NCI-H2029 (cell line): ENCODE measurements at places on chromosomes 6 and 20.

GRCh38 chr6:85600713-85601313, 7.2 kb upstream of the SNX14 start:
- DNase-seq = no peak

DNA sequence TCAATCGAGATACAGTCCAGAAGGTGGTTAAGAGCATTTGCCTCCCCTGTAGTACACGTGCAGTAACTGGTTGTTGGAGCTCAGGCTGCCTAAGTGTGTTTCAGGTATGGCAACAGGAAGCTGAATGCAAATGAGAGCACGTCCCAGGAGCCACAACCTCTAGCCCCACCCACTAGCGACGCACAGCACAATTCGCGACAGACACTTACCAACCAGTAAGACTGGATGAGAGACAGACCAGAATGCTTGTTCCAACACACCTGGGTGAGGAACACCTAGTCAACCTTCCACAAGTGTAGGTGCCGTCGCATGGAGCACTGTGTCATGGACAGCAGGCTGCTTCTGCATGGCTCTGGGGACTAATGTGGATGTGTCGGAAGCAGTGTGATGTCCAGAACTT, 7.2 kb upstream of the SERPINB1 start:
- DNase-seq = no peak

- no peak for DNase-seq
Measured at GRCh38 chr6:28337121-28337520, 1.2 kb upstream of the ZSCAN31 start.

- DNase-seq = no peak
Measured at GRCh38 chr6:54574671-54575070, 266.4 kb downstream of the TINAG start.

DNA sequence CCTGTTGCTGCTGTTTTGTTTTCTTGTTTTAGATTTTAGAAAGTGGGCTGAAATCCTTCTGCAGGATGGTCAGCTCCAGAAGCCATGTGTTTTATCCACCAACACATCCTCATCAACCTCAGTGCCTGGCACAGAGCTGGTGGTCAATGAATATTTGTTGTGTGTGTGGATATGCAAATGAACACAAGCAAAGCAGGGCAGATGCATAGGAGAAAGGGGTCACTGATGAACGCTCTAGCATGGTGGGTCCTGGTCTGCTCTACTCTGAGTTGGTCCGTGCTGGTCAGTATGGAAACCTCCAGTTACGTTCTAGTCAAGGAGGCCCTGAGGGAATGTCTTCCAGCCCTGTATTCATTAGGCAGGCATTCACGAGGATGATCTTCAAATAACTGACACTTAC, 682.5 kb downstream of the QKI start:
- DNase-seq = no peak

- peak; percentile 56 for DNase-seq
Measured at GRCh38 chr20:7703551-7703961, 236.7 kb downstream of the HAO1 start.

DNA sequence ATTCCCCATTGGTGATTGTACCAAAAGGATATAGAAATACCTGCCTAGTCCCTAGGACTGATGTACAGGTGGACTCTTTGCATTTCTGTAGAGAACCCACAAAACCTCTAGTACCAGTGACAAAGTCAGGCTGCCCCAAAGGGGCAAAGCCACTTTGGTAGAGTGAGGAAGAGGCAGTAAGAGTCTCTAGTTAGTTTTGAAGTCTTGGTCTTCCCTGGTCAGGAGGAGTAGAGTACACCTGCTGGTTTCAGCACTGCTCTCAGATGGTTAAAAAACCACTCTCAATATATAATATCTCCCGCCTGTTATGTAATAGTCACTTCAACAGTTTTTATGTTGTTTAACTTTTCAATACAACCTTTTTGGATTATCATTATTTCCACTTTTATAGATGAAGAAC, 344.9 kb downstream of the CDKAL1 start:
- no peak for DNase-seq

- DNase-seq = no peak
Measured at GRCh38 chr6:39496915-39497314, 174.4 kb upstream of the KCNK16 start.

DNA sequence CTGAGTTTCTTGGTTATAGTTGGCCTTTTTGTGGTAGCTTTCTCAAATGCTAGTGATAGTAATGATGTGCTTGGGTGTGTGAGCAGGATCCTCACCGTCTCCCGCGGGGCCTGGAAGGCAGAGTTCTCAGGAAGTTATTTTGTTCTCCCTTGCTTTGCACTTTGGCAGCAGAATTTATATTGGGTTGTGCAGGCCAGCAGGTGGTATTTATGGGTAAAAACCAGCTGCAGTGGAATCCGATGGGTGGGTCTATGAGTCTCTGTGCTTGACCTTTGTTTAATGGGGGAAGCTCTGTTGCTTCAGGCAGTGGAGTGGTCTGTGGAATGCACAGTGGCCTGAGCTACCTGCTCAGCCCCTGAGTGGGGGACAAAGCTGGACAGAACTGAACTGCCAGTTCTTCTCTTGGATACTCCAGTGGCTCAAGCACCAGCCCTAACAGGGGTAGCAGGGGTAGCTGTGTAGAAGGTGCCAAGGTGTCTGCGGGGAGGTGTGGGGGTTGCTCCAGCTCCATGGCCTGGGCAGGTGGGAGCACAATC, 27.3 kb downstream of the IGF2R start:
- DNase-seq = no peak

- no peak for DNase-seq
Measured at GRCh38 chr6:100470422-100471120, 5.8 kb upstream of the SIM1 start.

DNA sequence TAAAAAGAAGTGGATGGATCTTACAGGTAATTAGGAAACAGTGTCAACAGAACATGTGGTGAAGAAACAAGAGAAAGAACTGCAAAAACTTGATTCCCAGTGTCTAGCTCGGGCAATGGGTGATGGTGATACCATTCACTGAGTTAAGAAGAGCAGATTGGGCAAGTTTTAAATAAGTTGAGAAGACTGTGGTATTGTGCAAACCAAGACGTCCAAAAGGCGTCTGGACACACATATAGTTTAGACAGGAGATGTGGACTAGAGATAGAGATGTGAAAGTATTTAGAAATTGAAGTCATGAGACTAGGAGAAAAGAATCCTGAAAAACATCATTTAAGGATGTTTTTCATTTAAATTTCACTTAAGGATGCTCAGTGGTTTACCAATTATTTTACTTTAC, 53.9 kb downstream of the CDK19 start:
- DNase-seq = no peak
